ENCODE measurements at places on chromosomes 2 and 18.

DNA sequence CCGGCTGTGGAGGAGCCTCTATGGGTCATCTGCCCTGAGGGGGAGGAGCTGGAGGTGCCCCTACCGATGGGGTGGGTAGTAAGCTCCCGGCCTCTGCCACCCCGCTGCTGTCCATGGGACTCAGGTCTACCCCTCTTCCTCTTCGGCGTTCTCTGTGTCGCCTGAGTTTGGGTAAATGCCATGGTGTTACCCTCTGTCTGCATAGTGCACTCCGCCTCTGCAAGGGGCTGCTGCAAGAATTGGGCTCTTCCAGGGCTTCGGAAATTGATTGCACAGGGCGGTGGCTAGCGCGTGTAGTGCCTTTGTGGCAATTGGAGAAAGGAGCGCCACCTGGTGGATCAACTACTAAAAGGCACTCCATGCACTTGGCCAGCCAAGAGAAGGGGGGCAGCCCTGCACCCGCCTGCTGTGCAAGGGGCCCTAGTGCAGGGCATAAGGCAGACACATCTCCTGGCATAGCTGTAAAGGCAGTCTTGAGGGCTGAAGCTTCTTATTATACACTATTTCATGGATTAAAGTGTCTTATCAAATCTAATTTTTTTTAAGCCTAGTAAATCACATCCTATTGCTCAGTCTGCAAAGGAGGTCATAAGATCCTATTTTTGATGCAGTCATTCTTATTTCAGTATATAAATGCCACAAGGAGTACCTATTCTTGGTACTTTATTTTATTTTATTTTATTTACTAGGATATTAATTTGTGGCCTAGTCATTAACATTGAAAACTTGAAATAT, 308.9 kb downstream of the PDE11A start:
- DNase-seq = peak; percentile 29

DNA sequence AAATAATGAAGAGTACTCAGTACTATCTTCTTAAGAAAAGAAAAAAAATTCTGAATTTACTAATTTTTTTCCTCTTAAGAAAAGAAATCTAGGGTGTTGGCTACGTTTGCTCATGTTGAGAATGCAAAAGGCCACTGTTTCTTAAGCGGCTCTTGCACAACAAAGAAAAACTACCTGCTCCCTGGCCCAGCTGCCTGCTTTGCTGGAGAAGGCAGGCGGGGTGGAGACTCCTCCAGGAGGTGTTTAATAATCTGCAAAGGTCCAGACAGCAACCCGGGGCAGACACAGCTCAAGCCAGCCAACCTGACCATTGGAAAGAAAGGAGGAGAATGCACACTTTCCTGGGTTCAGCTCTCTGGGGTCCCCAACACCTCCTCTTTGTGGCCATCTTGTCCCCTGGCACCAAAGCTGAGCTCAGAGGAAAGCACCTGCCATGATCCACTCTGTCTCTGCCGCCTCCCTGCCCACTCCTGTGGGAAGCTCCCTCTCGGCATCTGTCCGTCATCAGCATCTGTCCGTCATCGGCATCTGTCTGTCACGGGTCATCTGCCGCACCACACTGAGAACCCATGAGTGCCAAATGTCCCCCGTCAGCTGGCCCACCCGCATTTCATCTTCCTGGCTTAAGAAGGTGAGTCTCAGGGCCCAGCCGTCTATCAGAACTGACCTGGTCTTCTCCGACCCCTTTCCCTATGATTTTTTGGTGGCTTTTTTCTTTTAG, 11.9 kb downstream of the ZNF516 start:
- DNase-seq = no peak

GRCh38 chr18:28814365-28814764, 637.4 kb upstream of the CDH2 start:
- no peak for DNase-seq

DNA sequence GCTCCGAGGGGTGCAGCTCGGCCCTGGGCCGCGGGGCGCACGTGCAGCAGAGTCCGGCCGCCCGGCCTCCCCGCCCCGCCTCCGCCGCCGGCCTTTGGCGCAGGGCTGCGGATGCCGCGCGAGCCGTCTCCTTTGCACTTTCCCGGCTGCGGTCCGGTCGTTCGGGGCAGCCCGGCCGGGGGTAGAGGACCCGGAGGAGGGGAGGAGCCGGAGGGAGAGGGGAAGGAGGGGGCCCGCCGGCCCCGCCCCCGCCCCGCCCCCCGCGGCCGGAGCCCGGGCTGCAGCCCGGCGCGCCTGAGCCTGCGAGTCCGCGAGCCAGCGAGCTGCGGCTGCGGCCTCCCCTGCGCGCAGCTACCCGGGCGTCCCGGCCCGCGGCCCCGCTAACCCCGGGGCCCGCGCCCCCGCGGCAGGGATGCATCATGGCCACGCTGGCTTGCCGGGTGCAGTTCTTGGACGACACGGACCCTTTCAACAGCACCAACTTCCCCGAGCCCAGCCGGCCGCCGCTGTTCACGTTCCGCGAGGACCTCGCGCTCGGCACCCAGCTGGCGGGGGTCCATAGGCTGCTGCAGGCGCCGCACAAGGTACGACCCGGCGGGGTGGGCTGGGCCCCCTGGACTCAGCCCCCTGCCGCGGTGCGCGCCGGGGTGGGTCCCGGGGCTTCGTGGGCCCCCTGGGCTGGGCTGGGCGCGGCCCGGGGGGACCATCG, at the start of gene FHOD3:
Gene FHOD3 (plus strand): TSS at position 297 of the 709 bp plus-strand sequence. CDS start 123 bp downstream, at position 420.
- no peak for DNase-seq
